GM12865 (cell line): ENCODE measurements at places on chromosomes 16 and 17.
A peak's percentile ranks its signal among the peaks of the same experiment; 100 is the strongest.

GRCh38 chr17:66331038-66331816 lies 28.8 kb downstream of the PRKCA start:
- no peak for DNase-seq

- DNase-seq, result no peak
Measured at GRCh38 chr16:6605490-6605889, 727.2 kb upstream of the RBFOX1 start.

DNA sequence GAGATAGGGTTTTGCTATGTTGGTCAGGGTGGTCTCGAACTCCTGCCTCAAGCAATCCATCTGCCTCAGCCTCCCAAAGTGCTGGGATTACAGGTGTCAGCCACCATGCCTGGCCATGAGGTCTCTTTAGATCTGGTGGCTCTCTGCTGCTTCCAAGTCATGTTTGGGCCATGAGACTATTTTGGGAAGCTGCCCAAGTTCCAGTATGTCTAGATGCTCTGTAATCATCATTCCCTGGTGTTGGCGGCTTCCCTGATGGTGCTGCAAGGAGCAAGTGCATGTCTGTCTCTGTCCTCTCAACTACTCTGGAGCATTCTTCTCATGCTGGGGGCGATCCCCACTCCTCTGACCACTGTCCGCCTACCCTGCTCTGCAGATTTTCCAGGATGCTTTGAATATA lies 6.4 kb upstream of the ODF4 start:
- no peak for DNase-seq

GRCh38 chr17:29303386-29303785 lies 9.4 kb upstream of the NUFIP2 start:
- DNase-seq, result no peak

DNA sequence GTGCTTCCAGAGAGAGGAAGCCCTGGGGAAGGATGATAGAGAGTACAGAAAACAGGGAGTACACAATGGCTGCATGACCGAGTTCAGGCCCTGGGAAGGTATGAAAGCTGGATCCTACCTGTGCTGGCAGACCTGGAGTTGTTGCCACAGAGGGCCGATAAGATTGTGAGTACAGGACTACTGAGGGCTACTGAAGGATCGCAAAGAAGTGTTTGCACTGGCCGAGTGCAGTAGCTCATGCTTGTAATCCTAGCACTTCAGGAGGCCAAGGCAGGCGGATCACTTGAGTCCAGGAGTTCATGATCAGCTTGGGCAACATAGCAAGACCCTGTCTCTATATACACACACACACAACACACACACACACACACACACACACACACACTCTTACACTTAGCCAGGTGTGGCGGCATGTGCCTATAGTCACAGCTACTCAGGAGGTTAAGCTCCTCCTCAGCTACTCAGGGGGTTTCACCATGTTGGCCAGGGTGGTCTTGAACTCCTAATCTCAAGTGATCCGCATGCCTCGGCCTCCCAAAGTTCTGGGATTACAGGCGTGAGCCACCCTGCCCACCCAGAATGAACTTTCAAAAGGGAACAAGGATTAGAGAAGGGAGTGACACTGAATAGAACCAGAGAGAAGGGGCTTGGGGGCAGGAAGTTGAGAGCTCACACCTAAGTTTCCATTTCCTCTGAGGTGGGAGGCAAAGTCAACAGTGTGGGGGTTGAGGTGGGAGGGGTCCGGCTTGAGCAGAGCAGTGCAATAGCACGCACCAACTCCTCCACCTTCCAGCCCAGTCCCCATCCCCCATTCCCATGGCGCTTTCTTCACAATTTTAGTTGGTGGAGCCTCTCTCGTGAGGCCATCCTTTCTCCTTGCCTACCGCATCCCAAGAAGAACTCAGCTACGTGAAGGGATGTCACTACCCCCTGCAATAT lies 7.5 kb downstream of the SCIMP start:
- DNase-seq, result peak; percentile 95

DNA sequence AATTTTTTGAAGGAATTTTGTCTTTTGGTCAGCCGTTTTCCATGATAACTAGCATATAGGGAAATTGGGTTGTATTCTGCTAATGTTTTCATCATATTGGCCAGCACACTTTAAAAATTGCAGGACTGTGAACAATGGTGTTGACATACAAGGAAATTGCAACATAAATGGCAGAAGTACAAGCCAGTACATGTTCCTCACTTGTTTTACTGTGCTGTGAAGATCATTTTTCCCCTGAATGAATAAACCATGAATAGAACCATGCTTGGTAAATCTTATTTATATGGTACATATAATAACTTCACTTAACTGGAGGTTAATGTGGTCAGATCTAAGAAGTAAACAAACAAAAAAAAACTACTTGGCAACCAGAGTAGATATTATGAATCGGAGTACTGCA lies 22.8 kb downstream of the OMG start:
- no peak for DNase-seq

DNA sequence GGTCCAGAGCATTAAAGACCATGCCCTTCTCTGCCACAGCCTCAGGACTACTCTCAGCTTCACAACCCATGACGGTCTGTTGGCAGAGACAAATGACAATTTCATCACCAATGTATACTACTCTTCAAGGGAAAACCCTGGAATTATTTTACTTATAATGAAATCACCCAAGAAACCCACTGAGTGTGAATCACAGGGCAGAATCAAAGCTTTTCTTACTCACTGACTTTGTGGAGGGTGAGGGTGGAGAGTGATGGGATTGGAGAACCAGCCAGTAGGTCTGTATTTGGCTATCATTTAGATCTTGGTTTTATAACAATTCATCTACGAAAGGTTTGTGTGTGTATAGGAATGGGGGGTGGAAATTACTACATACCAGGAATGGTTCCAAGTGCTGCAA lies 442.6 kb downstream of the SHISA9 start:
- DNase-seq, result no peak

GRCh38 chr17:34609210-34609609 lies 29.8 kb downstream of the TMEM132E start:
- DNase-seq, result no peak

- DNase-seq, result no peak
Measured at GRCh38 chr17:44901411-44901921, 2.2 kb upstream of the EFTUD2 start.

DNA sequence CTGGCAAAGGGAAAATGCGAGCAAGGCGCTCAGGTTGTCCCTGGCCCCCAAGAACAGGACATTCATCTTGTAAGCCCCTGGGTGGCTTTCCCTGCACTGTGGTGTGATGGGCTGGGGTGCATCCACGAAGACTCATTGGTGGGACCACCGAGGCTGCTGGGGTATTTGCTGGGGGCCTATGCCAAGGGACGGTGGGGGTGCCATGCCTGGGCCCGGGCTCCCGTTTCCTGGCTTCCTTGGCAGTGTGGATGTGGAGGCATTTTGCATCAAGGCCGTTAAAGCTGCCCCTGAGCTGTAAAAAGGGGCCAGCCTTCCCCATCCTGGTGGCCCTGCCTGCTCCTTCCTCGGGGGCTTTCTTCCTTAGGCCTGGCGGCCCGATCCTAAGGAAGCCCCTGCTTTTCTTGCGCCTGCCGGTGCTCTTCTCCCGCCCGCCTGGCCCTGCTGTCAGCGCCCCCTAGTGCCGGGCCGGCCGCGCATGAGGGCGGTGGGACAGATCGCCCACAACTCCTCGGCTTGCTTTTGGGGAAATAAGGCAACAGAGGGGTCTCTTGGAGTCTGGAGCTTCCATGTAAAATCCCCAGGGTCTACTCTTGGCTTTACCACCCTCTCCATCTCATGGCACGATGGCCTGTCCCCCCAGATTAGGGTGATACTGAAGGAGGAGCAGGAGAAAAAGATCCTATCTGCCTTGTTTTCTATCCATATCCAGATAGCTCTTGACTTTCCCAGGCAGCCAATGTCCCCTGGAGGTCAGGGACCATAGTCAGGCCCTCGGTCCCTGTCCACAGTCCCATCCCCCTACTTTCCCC lies 9.8 kb upstream of the TBX2 start:
- peak; percentile 51 for DNase-seq

DNA sequence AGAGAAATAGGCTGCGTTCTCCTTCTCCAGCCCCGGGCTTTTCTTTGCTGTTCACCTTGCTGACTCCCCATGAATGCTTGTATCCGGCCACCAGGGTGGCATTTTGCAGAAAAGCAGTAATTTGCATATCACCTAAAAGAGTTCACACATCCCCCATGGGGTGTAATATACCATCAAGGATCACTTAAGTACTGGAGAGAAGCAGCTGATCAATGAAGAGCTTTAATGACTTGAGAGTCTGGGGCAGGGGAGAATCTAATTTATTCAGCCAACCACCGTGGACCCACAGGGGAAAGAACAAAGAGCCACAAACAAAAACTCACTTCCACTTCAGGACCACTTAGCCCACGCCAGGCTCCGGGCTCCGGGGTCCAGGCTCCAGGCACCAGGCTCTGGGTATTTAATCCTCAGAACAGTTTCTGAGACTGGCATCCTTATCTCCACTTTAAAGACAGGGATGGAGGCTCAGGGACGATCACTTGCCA lies 33.9 kb upstream of the SEC14L1 start:
- DNase-seq, result peak; percentile 79

DNA sequence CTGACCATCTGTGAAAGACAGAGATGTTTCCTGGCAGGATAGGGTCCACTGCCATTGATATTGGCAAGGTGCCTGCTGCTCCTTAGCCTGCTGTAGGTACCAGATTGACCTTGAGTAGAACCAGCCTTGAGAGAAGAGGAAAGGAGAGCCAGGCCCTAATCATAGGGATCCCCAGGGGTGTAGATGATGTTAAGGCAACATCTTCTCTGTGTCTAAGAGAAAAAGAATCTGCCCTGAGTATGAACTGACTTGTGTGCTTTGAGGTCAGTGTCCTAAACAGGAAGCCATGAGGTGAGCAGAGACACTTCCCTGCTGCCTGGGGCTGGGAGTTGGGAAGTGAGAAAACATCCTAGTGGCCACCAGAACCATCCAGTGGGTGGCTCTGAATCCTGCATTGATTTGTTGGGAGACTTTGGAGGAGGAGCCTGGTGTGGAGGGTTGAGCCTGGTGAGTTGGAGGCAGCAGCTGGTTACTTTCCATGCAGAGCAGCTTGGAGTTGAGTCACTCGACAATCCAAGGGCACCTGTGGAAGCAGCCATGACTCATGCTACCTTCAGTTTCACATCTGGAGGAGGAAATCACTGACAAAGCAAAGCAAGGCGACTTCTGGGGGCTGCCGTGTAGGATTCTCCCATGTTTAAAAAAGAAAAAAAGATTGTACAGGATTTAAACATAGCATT lies 47.8 kb downstream of the BMERB1 start:
- no peak for DNase-seq

- no peak for DNase-seq
Measured at GRCh38 chr17:80284631-80285030, 24.0 kb downstream of the RNF213 start.

DNA sequence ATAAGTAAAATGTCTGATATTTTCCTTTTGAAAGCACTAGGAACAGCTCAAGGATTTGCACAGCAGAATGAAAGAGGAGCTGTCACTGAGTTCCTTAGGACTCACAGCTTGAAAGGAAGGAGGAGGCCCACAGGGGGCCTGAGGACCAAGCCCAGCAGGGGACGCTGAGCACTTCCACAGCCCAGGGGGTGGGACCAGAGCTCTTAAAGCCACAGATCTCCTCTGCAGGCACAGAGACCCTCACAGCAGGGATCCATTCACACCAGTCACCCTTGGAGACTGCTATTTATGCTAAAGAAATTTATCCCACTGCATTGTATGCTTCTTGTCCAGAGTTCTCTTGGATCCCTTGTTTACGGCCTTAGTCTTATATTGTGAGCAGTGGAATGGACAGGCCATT lies 253.3 kb downstream of the STX8 start:
- no peak for DNase-seq

- DNase-seq, result no peak
Measured at GRCh38 chr17:40548491-40548981, 16.7 kb downstream of the CCR7 start.
